Activated CD4-positive, alpha-beta T cell treated with anti-CD3 and anti-CD28 coated beads, Interleukin-2, amount 50 U/mL, for 4 hours (primary cell): ENCODE measurements at places on chromosomes 5 and 9.

DNA sequence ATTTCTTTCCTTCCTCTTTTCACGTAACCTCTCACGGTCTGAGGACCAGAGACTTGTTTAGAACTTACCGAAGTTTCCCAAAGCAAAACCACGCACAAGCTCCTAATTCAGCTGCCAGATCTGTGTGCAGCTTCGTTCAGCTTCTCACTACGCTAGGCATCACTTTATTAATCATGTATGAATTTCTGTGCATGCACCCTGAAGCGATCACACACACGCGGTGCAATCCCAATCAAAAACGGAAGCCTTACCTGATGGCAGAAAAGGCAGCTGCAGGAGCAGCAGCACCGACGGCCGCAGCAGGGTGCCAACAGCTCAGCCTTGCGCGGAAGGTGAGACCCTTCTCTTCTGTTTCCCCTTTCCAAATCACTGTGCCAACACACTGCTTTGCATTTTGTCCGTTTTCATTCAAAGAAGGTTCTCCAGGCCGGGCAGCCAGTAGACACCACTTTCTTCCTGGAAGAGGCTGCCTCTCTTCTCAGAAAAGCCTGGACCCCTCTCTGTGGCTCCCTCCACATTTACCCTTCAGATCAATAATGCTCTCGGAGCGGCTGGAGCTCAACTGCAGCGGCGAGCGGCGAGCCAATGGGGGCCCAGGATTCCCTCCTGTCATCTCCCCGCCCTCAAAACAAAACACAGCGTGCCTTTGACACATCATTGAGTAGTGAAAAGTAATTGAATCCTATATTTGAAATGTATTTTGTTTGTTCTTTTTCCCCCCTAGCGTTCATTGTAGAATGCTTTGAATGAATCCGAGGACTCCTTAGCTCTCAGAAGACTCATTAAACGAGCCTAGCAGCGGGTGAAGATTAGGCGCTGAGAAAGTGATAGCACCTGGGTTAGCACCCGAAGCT is at the start of gene CDH12:
Gene CDH12, minus strand, starts transcription at position 538 of the 854 bp plus-strand sequence.
- no peak for DNase-seq

GRCh38 chr9:106897236-106897635 is 34.3 kb downstream of the ZNF462 start:
- no peak for DNase-seq

- DNase-seq = no peak
Measured at GRCh38 chr9:136103651-136104487, 8.8 kb upstream of the NACC2 start.

DNA sequence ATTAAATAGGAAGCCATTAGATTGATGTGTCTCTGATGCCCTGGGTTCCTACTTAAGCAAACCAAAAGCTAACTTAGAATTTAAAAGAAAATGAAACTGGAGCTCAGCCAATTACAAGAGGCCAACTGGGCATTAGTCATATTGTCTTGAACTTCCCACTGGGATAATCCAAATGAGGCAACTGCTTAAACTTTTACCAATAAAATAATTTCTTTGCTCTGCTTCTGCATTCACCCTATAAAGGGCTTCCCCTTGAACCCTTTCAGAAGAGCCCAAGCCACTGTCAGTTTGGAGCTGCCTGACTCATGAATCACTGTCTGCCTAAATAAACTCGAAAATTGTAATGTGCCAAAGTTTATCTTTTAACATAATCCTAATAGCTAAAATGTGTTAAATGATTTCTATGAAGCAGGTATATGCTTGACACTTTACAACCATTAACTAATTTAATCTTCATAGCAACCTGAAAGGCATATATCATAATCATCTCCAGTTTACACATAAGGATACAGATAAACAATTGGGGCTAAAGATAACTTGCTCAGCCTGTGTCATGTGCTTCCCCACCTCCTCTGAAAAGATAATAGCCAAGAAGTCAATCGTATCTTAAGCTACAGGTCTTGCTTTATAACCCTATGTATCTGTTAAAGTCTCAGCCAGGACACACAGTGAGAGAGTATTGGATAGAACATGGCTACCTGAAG is 11.5 kb downstream of the GPR150 start:
- DNase-seq = no peak

DNA sequence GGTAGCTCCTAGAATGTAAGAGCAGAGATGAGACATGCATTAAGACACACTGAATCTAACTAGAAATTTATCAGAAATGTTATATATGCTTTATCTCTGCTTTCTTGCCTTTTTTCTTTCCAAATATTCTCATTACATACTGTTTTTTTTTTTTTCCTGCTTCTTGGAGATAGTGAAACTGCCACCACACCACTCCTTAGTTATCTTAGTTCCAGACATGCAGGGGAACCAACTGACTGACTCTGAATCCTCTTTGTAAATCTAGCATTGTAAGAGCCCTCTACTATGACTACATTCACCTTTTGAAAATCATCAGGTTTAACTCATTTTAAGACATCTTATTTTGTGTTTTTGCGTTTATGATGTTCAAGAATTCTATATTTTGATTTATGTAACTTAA is 181.3 kb upstream of the ST8SIA4 start:
- no peak for DNase-seq

DNA sequence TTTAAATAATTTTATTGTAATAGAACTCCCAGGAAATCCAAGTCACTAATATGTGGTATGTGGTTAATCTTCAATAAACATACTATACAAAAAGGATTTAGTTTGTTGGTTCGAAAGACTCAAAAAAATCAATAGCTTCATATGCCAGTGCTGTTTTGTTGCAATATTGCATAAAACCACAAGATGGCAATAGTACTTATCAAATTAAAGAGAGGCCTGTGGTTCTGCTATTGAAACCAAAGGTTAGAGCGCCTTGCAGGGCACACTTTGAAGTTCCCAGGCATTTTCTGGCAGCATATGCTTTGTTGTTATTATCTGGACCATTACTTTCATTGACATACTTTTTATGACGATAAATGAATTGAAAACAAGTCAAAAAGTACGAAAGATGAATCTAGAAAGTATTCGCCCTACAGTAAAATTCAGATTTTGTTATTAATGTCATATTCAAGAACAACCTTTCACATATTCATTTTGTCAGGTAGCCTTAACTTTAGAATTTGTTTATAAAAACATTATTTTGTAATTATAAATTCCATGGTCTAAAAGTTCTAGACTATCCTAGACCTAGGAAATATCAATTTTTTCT is 316.3 kb downstream of the MCTP1 start:
- no peak for DNase-seq

DNA sequence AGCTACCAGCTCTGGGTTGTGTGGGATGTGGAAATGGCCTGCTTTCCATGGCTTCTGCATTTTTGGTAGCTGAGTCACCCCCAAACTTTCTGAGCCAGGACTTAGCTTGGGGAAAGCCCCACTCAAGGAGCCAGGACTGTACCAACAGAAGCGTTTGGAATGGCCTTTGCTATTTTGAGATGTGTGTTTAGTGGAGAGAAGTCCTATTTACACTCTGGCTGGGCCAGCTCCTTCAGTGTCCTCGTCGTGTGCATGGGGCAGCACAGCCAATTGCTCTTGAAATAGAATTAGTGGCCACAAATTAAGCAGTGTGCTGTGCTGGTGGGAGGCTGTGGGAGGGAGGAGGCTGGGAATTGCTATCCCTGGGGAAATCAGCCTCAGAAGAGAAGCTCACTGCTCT is 51.6 kb downstream of the ENTREP1 start:
- DNase-seq = no peak

DNA sequence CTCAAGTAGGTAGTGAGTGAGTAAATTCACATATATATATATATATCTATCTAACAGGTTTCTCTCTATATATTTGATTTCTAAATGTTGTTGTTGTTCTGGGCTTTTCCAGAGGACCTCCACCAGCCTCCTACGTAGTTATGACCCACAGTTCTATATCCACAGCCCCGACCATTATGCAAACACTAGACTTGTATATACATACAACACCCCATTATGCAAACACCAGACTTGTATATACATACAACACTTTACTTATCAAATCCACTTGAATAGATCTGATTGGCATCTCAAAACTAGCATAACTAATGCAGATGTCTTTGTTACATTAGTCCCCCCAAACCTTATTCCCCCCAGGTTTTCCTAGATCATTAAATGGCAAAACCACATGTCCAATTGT is 108.7 kb downstream of the JAKMIP2 start:
- no peak for DNase-seq

- DNase-seq = peak; percentile 56
Measured at GRCh38 chr5:14809369-14810155, 62.0 kb downstream of the ANKH start.
